IMR-90 (cell line): ENCODE measurements at places on chromosomes 6 and 20.

DNA sequence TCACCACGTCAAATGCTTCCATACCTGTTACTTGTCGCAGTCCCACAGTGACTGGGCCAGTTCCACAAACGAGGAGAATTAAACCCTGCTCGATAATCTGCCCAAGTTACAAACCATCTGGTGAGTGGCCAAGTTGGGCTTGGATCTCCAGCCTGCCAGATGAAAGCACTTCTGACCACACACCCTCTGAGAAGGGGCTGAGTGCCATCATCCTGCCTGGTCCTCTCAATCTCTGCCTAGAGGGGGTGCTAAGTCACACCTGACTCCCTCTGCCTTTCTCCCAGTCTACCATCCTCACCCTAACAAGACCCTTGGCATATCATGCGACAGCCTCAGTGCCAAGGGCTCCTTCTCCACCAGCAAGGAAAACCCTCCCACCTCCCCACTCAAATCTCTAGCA, 15.8 kb downstream of the RRP36 start:
- DNase-seq: no peak

DNA sequence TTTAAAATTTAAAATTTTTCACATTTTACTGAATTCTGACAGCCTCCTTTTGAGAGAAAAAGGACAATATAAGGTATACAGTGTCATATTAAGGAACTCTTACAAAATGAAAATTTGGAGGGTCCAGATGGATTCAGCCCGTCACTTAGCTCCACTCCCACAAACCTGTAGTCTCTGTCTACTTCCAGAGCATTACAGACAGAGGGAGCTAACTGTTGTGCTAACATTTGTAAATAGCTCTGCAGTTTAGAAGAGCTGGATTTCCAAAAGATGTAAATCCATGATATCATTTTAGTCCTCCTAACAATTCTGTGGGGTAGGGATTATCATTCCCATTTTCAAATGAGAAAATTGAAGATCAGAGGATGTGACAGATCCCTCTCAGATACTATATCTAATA, 16.1 kb upstream of the SERINC3 start:
- DNase-seq: peak; percentile 38

GRCh38 chr6:125747589-125748405, 1.6 kb upstream of the HEY2 start:
- no peak for DNase-seq

DNA sequence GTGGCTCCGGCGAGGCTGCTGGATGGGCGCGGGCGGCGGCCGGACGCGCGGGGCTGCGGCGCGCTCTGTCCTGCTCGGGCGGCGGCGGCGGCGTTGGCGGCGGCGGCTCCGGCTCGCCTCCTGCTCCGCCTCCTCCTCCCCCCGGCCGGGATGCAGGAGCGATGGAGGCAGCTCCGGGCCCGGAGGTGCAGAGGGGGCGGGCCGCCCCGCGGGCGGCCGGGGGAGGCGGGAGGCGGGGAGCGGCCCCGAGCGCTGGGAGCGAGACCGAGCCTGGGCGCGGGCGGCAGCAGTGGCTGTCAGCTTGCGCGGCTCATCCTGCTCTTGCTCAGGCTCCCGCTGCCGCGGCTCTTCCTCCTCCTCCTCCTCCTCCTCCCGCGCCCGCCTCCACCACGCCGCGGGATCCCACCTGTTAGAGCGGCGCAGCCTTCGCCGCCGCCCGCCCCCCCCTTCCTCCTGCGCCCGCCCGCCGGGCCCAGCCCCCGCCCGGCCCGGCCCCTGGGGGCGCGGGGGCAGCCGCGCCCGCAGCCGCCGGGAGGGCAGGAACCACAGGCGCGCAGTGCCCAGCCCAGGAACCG, at the start of gene NOL4L:
Gene NOL4L (minus strand): TSS at position 323 of the 575 bp plus-strand sequence. CDS start 443 bp downstream, outside the sequence.
- no peak for DNase-seq

- peak; percentile 31 for DNase-seq
Measured at GRCh38 chr6:97177905-97178304, 105.1 kb downstream of the MMS22L start.

DNA sequence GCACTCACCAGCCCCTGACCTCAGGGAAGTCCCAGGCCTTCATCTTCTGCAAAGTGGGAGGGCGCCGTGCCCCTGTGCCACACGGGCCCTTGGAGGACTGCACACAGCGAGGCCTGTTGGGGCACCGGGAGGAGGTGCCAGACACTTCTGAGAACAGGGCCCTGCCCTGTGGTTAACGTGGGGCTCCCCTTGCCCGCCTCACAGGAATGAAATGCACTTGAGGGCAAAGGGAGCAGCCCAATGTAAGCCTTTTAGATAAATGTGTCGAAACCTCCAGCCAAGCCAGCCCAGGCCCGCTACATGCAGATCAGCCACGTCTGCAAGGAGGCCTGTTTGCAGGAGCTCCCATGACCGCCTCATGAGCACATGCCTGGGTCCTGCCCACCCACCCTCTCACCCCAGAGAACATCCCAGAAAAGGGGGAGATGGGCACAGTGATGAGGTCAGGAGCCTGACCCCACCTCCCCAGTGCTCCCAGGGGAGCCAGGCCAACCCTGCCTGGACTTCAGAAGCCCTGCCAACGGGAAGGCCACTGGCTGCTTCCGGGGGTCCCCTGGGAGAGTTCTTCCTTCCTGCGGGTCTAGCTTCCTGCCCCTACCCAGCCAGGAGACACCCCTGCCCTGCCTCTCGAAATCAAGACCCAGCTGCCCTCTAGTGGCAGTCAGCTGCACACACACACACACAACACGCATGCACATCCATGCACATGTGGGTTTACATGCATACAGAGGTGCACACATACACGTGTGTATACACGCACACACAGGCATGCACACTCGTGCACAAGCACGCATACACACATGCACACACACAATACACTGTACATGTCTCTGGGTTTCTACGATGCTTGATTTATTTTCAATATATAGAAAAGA, 178.7 kb downstream of the TAF4 start:
- peak; percentile 35 for DNase-seq

- peak; percentile 64 for DNase-seq
Measured at GRCh38 chr20:7980332-7981046, 39.1 kb downstream of the TMX4 start.

GRCh38 chr6:124984668-124985338, 22.6 kb downstream of the RNF217 start:
- DNase-seq: peak; percentile 78

GRCh38 chr20:35582741-35583404, 32.8 kb upstream of the SPAG4 start:
- no peak for DNase-seq

DNA sequence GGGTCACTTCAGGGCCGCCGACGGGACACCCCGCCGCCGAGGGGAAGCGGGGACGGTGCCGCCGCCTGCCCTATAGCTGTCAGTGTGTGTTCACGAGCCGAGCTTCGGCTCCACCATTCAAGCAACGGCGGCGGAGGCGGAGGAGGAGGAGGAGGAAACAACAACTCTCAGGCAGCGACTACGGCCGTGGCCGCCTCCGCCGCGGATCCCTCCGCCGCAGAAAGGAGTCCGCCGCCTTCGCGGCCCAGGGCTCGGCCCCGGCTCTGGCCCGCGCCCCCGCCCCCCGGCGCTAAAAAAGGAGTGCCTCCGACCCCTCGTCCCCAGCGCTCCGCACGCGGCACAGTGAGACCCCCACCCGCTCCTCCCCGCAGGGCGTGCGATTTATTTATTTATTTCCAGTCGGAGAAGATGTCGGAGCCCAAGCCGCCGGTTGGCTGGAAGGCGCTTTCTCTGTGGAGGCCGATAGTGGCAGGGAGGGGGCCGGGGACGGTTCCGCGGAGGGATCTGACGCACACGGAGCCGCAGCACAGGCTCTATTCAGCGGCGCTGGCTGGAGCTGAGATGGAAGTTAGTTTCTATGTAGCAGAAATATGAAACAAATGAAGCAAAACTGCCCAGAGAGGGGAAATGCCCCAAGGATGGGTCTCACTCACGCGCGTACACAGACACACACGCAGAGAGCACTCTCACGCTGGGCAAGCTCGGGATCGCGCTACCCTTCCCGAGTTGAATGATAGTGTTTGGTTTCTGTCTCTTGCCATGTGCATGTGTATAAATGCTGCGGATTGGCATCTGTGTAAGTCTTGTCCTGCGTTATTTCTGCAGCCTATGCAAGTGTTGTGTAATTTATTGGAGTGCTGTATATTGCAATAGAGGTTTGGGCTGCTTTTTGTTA, at the start of gene PHIP:
Gene PHIP (minus strand): TSS at position 180 of the 895 bp plus-strand sequence. CDS start 186 bp downstream, outside the sequence.
- peak; percentile 97 for DNase-seq

DNA sequence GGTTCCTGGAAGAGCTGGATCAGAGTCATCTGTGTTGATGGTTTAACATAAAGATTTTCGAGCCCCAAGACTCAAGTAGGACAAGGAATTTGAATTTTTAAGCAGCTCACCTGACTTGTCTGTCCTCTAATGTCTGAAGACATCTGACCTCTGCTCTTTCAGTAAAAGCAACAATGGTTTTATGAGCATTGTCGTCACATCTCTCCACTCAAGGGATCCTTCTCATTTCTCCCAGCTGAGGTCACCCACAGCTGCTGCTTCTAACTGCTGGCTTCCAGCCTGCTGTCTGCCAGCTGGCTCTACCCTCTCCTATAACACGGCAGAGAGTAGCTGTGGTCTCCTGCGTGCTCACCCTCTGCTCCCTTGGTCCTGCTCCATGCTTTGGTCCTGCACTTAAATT, 24.7 kb upstream of the HDAC2 start:
- peak; percentile 98 for DNase-seq

DNA sequence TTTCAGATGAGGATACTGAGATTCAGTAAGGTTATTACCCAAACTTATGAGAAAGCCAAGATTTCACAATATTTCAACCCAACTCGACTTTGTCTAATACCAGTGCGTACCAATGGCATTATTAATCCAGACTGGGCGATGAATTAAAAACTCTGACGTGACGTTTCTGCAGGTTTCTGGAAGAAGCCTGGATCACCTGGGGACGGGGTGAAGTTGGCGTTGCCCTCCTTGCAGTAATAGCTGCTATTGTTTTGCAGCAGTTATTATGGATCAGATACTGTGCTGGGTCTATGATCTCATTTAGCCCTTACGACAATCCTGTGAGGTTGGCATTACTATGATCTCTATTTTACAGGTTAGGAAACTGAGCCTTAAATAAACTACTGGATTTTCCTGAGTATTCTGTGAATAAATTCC, 569 bp upstream of the CDC5L start:
- peak; percentile 37 for DNase-seq

GRCh38 chr20:60345106-60345505, 386.9 kb downstream of the CDH26 start:
- DNase-seq: no peak

DNA sequence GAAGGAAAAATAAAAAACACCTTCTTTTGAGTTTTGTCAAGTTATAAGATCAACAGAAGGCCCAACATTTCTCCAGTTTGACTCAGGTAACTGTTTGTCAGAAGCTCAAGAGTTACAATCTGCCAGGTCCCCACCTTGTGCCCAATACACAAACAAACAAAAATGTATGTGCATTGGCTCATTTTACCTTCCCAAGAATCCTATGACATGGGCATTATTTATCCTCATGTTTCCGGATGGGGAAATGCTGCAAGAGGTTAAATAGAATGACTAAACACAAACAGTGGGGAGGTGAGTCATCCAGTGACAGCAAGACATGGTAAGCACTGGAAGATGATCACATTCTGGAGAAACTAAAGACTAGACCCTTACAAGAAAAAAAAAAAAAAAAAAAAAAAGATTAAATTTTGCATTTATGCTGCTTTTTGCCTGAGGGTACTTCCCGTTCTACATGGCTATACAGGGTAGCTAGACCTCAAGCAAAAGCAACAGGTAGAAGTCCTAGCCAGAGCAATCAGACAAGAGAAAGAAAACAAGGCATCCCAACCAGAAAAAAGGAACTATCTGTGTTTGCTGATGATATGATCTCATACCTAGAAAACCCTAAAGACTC, 23.6 kb upstream of the ANKRD60 start:
- peak; percentile 96 for DNase-seq

GRCh38 chr20:48750941-48751635, 76.7 kb downstream of the PREX1 start:
- DNase-seq: no peak

DNA sequence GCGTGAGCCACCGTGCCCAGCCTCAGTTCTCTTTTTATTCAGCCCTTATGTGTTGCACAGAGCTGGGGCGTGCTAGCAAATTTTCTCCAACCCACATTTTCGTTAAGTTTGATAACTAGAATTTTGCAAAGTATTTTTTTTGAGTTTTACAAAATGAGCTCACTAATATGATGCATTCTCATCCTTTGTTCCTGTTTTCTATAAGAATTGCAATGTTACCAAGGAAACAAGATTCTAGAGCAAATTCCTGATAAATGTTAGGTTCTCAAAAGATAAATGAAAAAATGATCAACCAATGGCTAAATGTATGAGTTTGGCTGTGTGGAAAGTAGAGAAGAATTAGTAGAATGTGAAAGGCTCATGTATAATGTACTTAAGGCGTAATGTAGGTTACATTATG, 529.8 kb downstream of the MAFB start:
- no peak for DNase-seq

DNA sequence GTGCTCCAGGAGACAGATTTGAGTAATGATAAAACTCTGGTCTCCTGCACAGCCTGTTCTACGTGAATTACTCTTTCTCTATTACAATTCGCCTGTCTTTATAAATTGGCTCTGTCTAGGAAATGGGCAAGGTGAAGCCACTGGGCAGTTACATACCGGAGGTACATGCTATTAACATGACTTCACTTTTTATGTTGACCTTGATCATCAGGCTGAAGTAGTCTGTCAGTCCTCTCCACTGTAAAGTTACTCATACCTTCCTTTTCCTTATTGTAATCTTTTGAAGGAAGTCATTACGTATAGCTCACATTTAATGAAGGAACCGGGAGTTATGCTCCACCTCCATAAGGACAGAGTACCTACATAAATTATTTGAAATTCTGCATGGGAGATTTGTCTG, 19.9 kb upstream of the KHDC1 start:
- DNase-seq: no peak

GRCh38 chr6:104601721-104602120, 258.0 kb downstream of the HACE1 start:
- no peak for DNase-seq

GRCh38 chr6:6651335-6651734, 62.8 kb downstream of the LY86 start:
- DNase-seq: no peak
